NCI-H1436 treated with DMSO at 0.1 percent for 48 hours (cell line): ENCODE measurements at places on chromosomes 16 and 17.

GRCh38 chr16:4989391-4990006 is 31.4 kb downstream of the SEC14L5 start:
- no peak for DNase-seq

DNA sequence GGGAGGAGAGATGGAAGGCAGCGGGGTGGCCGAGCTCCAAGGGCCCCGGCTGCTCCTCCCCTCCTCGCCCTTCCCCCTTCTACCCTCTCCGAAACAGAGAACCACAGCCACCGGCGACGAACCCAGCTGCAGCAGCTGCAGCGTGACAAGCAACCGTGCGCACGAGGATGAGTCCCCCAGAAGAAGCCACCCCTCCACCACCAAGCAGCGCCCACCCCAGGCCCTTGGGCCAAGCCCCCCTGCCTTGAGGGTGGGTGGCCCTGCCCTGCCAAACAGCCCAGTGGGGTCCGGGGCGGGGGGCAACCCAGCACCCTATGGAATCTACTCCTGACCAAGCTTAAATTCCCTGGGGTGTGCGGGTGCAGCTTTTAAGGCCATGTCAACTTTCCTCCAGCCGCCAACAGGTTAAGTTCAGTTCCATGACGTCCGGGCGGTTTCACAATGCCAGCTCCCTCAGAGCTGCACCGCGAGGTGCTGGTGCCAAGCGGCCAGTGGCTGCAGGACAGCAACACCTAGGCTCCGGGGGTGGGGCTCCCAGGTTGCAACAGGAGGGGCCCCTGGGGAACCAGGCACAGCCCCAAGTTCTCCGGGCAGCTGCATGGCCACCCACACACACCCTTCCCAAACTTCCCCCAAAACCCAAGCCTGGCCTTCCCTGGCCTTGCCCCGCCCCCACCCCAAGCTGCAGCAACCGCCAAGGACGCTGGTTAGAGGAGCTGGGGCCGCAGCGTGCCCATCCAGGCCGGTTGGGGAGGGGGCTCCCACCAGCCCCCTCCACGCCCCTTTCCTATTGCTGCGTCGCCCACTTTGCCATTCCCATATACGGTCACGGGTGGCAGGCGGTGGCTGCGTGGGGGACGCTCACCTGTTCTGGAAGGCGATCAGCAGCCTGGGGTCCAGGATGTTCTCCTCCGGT is 2.0 kb downstream of the CBX4 start:
- no peak for DNase-seq

GRCh38 chr17:63041251-63041650 is 75.2 kb downstream of the TANC2 start:
- DNase-seq, result no peak

DNA sequence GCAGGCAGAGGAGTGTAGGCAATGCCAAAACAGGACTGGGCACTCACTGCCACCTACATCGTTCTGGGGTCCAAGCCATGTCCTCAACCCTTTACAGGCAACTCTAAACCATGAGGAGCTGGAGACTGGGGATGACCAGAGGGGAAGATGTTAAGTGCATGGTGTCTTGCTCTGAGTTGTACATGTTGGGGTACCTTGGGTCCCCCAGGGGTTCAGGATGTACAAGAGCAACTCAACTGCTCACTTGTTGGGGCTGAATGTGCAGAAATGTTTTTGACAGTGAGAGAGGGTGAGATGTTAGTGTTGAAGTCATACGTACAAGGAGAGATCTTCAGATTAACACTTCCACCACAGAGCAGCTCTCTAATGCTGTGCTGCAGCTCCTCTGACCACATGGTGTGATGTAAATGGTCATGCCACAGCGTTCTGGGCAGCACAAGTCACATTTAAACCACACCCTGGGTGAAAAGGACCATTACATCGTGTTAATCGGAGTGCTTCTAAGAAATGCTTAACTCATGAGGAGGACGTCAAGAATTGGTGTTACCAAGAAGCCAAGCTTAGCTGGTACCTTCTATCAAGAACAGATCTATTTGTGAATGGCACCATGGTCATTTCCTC is 2.4 kb downstream of the CCL18 start:
- DNase-seq, result no peak

DNA sequence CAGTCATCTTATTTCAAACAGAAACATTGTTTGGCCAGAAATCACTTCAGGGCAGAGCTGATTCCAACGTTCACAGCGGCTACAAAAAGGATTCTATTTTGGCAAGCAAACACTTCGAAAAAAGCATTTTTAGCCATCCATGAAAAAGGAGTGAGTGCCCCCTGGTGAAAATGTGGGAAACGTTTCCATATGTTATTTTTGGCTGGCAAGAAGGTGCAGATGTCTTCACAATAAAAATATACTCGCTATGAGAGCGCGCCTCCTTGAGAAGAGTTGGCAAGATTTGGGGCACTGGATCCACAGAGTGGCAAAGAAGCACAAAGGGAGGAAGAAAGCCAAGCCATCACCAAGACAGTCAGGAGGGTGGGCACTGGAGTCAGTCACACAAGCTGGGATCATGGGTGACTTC is 191.1 kb downstream of the CHD9NB start:
- no peak for DNase-seq

DNA sequence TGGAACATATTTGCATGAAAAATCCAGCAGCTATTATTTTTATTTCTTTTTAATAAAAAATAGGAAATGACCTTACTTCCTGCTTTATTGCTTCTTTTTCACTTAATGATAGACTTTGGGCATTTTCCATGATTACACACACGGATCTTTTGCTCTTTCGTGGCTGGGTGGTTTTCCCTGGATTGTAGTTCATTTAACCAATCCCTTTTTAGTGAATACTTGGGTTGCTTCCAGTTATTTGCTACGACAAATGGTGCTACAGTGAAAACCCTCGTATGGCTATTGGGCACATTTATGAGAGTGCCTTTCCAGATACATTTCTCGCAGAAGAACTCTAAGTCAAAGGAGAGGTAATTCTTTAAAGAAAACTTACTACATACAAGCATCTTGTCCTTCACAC is 38.6 kb downstream of the FOXL1 start:
- DNase-seq, result no peak

DNA sequence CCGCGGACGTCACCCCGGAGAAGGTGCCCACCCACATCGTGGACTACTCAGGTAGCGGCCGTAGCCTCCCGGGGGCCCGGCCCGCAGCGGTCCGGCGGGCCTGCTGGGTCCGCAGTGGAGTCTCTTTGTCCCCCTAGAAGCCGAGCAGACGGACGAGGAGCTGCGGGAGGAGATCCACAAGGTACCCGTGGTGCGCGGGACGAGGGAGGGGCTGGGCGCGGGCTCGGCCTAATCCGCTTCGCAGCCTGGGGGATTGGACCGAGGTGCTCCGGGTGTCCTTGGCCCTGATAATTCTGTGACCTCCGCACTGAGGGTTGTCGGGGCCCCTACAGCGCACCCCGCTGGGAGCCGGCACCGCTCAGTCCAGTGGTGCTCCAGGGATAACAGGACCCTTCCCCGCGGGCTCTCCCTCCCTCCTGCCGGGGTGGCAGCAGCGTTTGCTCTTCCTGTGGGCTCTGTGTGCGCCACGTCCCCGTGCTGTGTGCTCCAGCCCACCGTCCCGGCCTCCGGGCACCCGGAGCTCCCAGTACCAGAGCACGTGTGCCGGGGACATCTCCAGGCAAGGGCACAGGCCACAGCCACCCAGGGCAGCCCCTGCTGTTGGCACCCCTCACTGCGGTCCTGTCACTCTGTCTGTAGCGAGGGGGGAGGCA is 713 bp downstream of the RHOT2 start:
- DNase-seq, result no peak

DNA sequence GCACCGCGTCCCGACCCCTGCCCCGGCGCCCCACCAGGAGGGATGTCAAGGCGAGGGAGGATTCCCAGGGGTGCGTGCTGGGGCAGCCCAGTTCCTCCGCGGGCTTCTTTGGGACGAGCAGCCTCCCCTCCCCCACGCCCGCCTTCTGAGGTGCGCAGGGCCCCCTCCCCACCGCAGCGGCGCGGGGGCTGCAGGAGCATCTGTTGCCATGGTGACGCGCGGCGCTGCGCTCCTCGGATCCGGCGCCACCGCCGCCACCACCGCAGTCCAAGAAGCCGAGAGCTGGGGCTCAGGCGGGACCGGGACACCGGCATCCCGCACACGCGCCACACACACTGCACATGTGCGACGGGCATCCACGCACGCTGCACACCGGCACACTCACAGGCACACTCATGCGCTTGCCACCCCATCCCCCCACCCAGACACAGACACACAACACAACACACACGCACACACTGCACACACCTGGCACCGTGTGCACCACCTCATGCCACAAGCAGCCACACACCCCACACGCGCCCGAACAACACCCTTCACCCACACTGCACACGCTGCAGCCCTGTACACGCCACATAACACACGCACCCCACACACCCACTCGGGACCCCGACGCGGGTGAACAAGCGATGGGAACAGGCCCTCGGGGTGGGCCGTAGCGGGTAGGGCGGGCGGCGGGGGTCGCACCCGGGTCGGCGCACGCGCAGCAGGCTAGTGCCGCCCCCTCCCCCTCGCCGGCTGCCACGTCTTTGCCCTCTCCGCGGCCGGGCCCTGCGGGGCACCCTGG is 17.0 kb downstream of the ENPP7 start:
- DNase-seq, result no peak

GRCh38 chr17:50627782-50628601 is 6.7 kb upstream of the ABCC3 start:
- DNase-seq, result no peak

GRCh38 chr17:1153795-1154546 is 25.8 kb downstream of the ABR start:
- no peak for DNase-seq

DNA sequence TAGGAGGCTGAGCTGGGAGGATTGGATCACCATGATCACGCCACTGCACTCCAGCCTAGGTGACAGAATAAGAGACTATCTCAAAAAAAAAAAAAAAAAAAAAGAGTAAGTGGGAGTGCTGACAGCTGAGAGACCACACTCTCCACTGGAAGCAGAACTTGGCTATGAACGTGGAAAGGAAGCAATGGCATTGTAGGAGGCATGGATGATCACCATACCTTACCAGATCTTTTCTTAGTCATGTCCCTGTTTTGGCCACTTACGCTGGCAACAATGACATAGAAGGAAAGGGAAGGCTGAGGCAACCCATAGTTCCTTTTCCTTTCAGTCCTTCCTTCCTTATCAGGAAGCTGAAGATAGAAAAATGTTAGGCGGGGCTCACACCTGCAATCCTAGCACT is 3.7 kb upstream of the ATP1B2 start:
- DNase-seq, result no peak

- DNase-seq, result no peak
Measured at GRCh38 chr17:6683730-6684459, 29.3 kb downstream of the SLC13A5 start.

DNA sequence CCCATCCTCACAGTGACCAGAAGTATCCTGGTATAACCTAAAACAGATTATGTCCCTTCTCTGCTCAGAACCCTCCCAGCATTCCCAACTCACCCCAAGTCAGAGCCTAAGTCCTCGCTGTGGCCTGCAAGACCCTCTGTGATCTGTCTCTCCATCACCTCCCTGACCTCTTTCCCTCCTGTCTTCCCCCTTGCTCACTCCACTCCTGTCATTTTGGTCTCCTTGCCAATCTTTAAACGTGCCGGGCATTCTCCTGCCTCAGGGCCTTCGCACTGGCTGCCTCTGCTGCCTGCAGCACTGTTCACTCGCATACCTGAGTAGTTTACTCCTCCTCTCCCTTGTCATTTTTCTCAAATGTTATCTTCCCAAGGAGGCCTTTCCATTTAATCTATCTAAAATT is 97.7 kb downstream of the GSG1L start:
- no peak for DNase-seq

- DNase-seq, result no peak
Measured at GRCh38 chr17:39400547-39401411, 647 bp downstream of the FBXL20 start.

DNA sequence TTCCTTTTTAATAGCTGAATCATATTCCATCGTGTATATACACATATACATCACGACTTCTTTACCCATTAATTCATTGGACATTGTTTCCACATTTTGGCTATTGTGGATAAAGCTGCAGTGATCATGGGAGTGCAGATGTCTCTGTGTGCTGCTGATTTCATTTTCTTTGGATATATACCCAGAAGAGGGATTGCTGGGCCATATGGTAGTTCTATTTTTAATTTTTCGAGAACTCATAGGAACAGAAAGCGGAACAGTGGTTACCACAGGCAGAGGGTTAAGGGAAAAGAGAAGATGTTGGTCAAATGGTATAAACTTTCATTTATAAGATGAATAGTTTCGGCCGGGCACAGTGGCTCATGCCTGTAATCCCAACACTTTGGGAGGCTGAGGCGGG is 187.4 kb upstream of the MYOCD start:
- no peak for DNase-seq

DNA sequence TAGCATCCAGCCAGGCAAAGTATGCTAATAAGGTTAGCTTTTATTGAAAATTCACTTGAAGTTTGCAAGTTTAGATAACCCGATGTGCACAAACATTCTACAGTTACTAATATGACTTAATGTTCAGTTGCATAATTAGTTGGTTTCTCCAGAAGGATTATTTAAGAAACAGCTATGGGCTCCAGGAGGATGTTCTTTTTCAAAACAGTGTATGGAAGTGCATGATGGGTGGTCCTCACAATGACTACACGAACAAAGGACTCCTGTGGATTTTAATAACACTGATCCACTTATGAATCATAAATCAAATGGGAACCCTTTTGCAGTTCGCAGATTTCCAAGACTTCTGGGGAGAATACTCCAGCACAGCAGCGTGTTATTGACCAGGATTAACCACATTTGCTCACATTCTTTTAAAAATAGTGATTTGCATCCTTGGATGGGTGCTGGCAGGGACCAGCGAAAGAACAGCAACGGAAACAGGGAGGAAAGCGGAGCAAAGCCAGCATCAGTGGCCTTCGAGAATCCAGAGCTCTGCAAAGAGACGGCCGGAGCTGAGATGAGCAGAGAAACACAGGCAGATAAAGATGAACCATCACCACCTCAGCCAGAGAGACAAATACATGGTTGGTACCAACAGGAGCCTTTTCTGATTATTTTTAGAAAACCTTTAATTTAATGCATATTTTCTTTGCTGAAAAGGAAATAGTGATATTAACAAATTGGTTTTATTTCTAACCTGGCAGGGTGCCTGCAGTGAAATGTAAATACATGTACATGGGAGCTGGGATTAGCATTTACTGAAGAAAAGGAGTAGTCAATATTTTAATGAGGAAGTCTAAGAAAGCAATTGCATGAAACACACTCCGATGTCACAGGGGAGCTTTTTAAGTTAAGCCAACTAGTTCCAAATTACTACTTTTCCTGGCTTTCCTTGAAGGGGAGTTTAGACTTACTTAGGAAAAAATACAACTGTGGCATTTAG is 623.2 kb upstream of the ZFHX3 start:
- no peak for DNase-seq

- DNase-seq, result no peak
Measured at GRCh38 chr17:7858522-7858810, 663 bp downstream of the CYB5D1 start.

GRCh38 chr16:89623511-89624261 is 10.2 kb downstream of the DPEP1 start:
- DNase-seq, result no peak
